ENCODE measurements at places on chromosomes 13 and 19.

DNA sequence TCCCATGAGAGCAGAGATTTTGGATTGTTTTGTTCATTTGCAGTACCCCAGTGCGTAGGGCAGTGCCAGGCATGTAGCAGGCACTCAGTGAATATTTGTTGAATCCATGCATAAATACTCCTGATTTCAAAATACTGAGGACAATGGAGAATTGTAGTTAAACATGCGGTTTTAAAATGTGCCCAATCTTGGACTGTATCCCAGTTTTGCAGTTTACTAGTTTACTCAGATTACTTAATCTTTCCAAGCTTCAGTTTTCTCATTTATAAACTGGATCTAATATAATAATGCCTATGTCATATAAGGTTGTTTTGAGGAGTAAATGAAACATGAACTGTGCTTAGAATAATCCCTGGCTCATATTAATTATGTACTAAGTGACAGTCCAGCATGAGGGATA is 39.0 kb downstream of the RCBTB2 start:
- DNase-seq: no peak

GRCh38 chr13:82898586-82898985 is 983.7 kb downstream of the SLITRK1 start:
- no peak for DNase-seq

DNA sequence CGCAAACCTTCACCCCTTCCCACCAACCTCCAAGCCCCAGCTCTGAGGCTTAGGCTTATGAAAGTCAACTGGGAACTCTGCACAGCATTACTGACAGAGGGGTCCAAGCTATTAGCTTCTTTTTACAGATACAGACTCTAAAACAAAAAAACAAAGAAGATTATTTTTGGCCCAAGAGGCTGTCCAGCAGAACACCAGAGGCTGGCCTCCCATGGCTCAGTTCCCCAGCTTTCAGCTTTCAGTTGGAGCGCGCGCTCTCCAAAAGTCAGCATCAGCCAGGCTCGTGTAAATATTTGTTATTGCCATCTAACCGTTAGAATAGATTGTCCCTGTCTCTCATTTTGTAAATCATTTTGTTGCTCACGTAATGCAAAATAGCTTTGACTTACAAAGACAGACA is 58.4 kb downstream of the ZIC5 start:
- DNase-seq: no peak

- DNase-seq: no peak
Measured at GRCh38 chr13:42028113-42028799, 20.2 kb upstream of the DGKH start.

DNA sequence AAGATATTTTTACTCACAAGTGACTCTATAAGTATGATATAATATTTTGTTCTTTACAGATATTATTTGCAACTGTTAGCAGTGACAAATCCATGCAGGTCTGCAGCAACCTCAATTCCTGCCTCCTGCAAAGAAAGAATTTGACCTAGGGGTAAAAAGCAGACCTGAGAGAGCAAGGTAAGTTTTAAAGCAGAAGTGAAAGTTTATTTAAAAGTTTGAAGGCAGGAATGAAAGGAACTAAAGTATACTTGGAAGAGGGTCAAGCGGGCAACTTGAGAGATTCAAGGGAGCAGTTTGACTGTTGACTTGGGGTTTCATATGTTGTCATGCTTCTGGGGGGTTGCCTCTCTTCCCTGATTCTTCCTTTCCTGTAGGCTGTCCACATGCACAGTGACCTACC is 520.1 kb upstream of the PCDH20 start:
- DNase-seq: no peak

DNA sequence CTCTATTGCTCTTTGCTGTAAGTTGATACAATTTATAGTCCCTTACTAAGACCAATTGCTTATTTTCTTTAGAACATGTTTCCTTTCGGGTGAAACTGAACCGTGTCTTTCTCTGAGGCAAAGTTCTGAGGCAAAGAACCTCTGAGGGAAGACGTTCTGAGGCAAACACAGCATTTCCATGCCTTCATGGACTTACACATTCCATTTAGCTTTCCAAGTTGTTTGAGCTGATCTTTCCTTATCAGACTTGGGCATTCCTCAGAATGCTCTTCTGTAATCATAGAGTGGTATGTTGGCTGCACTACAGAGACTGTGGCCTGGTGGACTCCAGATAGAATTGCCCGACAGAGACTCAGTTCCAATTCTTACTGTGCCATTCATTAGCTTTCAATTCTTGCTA is 579.1 kb downstream of the KCTD12 start:
- DNase-seq: no peak

Measured in H1 (cell line).